ENCODE measurements at places on chromosomes 4 and X.
A peak's percentile ranks its signal among the peaks of the same experiment; 100 is the strongest.

GRCh38 chrX:121191779-121192178 lies 144.4 kb downstream of the GLUD2 start:
- DNase-seq: no peak

- DNase-seq: no peak
Measured at GRCh38 chr4:1196421-1197183, 24.2 kb upstream of the SPON2 start.

DNA sequence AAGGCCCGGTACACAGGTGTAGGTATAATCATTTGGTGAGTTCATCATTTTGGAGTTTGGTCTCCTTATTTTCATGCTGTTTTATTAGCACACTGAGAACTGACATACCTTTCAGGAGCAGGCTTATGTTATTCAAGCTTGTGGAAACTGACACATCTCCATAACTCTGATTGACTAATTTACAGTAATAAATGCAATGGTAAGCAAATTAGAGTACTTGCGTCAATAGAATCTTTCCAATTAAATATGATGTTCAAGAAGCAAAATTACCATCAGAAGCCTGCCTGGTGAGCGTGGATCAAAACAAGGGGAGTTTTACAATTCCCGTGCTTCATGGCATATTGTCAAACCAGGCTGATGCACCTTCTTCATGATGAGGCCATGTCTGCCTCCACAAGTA lies 210.7 kb upstream of the GPRIN3 start:
- no peak for DNase-seq

GRCh38 chr4:2077537-2078460 lies 18.7 kb downstream of the NAT8L start:
- DNase-seq: no peak

DNA sequence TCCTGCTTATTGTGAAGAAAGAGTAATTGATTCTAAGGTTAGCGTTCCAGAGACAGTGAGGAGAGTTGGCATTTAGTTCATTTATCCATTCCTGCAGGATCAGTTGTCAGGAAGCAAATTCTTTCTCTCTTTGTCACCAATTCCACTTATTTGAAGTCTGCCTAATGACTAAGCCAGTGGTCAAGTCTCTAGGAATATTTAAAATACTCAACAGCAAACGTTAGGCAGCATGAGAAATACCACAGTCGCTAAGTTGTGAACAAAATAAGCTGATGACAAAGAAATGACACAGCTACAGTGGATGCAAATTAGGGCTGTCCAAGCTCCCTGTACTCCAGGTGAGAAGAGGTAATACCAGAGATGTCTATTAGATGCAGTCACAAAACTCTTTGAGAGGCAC lies 6.6 kb upstream of the MAGEB17 start:
- DNase-seq: no peak

GRCh38 chrX:150607201-150607600 lies 38.8 kb downstream of the MTM1 start:
- peak; percentile 68 for DNase-seq

GRCh38 chr4:165814256-165815020 lies 58.6 kb upstream of the TLL1 start:
- no peak for DNase-seq

- no peak for DNase-seq
Measured at GRCh38 chr4:163071308-163071707, 95.4 kb downstream of the NAF1 start.

GRCh38 chr4:62360156-62360545 lies 1160.0 kb downstream of the ADGRL3 start:
- DNase-seq: no peak

- no peak for DNase-seq
Measured at GRCh38 chrX:43633757-43634156, 22.3 kb upstream of the MAOA start.

- peak; percentile 3 for DNase-seq
Measured at GRCh38 chrX:46178763-46179162, 366.5 kb downstream of the ZNF674 start.

DNA sequence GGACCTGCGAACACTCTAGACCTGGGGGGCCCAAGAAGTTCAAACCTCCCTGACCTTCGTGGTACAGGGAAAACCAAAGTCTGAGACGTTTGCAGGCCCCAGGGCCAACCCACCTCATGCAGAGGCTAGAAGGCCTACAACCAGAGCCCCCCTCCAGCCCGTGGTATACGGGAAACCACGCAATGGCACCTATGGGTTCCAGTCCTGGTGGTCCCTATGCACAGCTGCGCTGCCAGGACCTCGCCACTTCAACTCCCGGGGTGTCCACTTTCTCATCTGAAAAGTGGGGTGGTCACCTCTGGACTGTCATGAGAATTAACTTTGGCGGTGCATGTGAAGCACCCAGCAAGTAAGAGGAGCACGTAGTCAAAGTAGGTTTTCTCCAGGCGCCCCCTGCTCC lies 8.4 kb upstream of the MSX1 start:
- no peak for DNase-seq

GRCh38 chr4:121050300-121050699 lies 22.0 kb downstream of the NDNF start:
- peak; percentile 21 for DNase-seq

DNA sequence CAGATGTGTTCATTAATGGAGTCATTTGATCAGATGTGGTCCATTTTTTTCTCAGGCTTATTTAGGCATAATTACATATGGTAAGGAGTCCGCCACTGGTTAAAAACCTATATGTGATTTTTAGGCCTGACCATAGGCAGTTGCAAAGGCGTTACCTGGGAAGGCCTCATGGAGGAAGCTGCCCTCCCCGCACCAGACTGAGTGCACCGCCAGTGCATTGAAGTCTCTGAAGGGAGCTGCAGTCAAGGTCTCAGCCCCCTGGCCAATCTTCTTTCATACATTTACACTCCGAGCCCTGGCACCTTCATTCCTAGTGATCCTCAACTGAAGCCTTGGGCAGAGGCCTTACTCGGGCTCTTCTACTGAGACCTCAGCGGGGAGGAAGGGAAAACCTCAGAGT lies 898.2 kb upstream of the AGA start:
- DNase-seq: no peak

GRCh38 chrX:100673397-100673953 lies 29.5 kb downstream of the SRPX2 start:
- DNase-seq: no peak

DNA sequence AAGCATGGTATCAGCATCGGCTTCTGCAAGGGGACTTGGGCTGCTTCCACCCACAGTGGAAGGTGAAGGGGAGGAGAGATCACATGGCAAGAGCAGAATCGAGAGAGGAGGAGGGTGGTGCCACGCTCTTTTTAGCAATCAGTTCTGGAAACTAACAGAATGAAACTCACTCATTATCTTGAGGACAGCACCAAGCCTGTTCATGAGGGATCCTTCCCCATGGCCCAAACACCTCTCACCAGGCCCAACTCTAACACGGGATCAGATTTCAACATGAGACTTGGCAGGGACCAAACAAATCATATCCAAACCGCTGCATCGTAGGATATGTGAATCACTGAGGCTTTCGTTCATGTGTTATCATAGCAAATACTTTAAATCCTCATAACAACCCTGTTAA lies 125.5 kb downstream of the GPC3 start:
- DNase-seq: no peak

- DNase-seq: no peak
Measured at GRCh38 chr4:183337349-183337748, 15.1 kb upstream of the CLDN24 start.

- no peak for DNase-seq
Measured at GRCh38 chr4:9877123-9877522, 95.7 kb downstream of the DRD5 start.

DNA sequence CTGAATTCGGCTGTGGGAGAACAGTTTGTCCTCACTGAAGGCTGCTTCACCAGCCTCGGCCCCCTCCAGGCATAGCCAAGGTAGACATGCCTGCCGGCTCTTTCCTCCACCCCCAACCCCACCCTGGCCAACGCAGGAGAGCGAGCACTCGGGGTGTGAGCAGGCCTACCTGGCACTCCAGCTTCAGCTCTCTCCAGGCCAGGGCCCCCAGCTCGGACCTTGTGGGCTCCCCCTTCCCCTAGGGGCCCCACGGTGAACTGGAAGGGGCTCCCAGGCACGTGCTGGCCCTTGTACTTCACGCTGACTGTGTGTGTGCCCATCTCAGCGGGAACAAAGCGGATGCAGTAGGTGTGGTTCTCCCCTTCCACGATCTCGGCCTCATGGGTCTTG lies 22.4 kb downstream of the FLNA start:
- no peak for DNase-seq

- no peak for DNase-seq
Measured at GRCh38 chrX:32825009-32825408, 386.3 kb downstream of the DMD start.

DNA sequence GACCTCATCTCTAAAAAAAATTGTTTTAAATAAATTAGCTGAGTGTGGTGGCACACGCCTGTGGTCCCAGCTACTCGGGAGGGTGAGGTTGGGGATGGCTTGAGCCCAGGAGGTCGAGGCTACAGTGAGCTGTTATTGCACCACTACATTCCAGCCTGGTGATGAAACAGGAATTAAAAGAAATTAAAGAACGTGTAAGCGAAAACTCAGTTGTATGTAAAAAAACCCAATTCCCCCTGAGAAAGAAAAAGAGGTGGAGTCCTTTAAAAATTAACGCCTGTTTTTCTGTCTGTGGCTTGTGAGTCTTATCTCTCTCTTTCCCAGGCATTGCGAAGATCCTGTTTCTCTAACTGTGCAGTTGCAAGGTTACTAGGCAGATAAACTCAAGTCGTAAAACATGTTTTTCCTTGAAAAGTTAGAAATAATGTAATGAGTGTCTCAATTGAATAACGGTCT lies 22.1 kb downstream of the EPGN start:
- DNase-seq: no peak

GRCh38 chrX:20571611-20572010 lies 304.9 kb upstream of the RPS6KA3 start:
- no peak for DNase-seq

DNA sequence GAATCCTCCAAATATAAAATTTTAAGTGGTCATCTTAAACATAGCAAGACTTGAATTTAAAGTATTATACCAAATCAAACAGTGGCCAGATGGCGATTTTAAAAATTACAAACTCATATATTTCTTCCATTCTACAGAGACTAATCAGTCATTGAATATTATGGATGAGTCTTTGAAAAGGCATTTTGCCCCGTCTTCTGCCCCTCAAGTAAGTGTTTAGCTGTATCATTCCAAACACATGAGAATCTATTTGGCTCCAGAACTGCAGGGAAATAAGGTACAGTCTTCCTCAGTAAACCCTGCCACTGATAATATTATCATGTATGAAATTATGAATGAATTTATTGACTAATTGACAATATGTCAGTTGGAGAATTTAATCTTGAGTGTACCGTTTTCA lies 191.0 kb downstream of the SLC7A11 start:
- no peak for DNase-seq

DNA sequence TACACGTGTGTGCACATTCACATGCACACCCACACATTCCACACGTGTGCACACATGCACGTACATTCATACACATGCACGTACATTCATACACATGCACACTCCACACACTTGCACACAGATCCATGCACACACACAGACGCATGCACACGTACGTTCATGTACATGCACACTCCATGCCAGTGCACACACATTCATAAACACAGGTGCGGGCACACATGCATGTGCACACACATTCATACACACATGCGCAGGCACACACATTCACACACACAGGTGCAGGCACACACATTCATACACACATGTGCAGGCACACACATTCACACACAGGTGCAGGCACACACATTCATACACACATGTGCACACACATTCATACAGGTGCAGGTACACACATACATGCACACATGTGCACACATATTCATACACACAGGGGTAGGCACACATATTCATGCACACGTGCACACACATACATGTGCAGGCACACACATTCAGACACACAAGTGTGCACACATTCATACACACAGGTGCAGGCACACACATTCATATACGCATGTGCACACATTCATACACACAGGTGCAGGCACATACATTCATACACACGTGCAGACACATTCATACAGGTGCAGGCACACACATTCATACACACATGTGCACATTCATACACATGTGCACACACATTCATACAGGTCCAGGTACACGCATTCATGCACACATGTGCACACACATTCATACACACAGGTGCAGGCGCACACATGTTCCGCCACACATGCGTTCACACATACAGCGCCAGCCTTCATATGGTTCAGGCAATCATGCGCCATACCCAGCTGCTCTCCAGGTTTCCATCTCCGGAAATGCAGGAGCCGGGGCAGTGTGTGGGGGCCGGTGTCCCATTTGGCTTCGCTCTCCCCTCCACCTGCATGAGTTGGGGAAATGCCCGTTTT lies 124.8 kb downstream of the HMX1 start:
- DNase-seq: no peak

GRCh38 chr4:36310216-36310615 lies 28.8 kb downstream of the DTHD1 start:
- peak; percentile 40 for DNase-seq

DNA sequence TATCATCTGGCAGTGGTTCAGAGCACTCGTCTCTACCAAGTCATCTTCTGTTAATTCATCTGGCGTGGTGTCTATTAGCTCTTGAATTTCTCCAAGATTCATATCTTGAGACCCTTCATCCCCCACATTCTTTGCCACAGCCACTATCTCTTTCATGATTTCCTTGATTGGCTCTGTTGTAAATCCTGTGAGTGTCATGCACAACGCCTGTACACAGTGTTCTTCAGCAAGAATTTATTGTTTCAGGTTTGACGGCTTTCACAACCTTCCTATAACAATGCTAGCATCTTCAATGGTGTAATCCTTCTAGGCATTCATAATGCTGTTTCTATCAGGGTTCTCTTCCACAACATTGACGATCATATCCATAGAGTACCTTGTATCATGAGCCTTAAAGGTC lies 30.9 kb downstream of the MGST2 start:
- no peak for DNase-seq

GRCh38 chr4:168907119-168907698 lies 102.8 kb downstream of the CBR4 start:
- no peak for DNase-seq

DNA sequence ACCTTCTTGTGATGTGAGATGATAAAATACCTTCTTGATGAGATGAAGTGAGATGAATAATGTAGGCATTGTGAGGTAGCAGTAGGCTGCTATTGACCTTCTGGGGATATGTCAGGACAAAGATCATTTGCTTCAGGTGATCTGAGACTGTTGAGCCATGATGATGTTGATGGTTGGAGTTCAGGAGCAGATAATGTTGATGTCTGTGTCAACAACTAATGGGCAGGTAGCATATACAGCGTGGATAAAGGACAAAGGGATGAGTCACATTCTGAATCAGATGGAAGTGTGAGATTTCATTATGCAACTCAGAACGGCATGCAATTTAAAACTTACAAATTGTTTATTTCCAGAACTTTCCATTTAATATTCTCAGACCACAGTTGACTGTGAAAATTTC lies 57.3 kb downstream of the RAP1GDS1 start:
- no peak for DNase-seq

GRCh38 chr4:21304540-21304887 lies 604.3 kb downstream of the PACRGL start:
- DNase-seq: no peak

- DNase-seq: no peak
Measured at GRCh38 chr4:1623821-1624518, 60.1 kb downstream of the FAM53A start.
